ENCODE measurements at places on chromosomes 6 and 20. TPM values are rescaled to one million over a fixed set of nuclear protein-coding genes. Genes with fewer than 3 reads are reported as not detected.

GRCh38 chr6:98416027-98416426 lies 418.3 kb upstream of the POU3F2 start:
- no peak for DNase-seq

DNA sequence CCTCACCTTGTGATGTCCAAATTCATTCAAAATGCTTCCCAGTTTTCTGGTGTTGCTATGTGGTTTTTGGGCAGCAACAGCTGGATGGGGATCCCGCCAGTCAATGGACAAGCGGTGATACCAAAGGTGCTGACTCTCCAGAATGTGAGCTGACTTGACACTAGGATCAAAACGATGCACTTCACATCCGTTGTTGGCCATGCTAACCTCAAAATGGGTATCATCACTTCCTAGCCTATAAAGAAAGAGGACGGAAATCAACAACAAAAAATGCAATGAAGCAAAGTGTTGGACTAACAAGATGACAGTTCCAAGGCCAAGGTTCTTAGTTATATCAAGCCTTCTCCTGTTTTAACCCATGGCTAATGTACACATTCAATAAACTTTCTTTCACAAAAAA lies 59.2 kb downstream of the METTL24 start:
- no peak for DNase-seq

Gene ARMH2
- not detected for total RNA-seq

Gene TRIM40
- not detected for total RNA-seq
